ENCODE measurements at places on chromosomes 5 and 9.
A peak's percentile ranks its signal among the peaks of the same experiment; 100 is the strongest.

DNA sequence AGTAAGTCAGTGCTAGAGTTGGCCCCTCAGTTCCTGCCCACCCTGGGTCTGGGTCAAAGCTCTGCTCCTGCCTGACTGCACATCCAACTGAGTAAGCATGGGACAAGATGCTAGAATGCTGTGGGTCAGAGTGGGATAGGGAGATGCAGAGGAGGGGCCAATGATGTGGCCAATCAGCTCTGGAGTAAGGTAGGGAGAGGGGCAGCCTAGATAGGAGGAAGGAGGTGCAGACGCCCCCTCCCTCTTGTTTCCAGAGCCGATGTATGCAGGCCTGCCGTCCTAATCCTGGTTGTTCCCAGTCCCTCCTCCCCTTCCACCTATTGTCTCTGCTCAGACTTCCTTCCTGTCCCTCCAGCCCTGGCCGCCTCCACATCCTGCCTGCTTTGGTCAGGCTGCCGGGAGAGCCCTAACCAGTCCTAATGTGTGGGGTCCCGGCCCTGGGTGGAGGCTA, 1.3 kb downstream of the ARAP3 start:
- DNase-seq = no peak

DNA sequence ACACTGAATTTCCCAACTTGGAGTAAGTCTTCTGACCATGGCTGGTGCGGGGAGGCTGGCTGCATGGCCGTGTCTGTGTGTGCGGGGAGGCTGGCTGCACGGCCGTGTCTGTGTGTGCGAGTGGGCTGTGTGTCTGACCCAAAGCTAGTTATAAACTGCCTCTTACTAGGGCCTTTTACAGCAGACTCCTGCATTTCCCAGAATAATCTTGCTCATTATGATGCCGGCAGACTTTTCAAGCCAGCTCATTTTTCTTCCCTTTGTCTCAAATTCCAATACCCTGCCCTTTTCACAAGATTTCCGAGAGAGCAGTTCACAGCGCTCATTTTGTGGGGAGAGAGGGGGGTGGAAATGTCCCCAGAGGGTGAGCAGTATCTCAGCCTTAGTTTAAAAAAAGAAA, 470.7 kb upstream of the BRINP1 start:
- DNase-seq = no peak

- DNase-seq = no peak
Measured at GRCh38 chr9:81456431-81457006, 232.8 kb downstream of the TLE1 start.

DNA sequence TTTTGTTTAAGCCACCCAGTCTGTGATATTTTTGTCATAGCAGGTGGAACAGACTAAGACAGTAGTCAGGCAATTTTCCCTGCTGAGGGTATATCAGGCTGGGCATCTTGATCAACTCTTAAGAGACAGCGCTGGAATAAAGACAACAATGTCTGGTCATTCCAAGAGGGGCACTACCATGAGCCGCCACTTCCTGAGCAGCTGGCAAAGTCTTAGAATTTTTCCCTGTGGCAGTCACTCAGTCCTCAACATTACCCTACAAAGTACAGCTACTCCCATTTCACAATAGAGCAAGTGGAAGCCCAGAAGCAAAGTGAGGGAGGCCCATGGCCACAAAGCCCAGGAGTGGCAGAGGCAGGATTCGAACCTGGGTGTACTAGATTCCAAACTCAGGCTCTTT, 74.8 kb downstream of the SH3PXD2B start:
- DNase-seq = no peak

DNA sequence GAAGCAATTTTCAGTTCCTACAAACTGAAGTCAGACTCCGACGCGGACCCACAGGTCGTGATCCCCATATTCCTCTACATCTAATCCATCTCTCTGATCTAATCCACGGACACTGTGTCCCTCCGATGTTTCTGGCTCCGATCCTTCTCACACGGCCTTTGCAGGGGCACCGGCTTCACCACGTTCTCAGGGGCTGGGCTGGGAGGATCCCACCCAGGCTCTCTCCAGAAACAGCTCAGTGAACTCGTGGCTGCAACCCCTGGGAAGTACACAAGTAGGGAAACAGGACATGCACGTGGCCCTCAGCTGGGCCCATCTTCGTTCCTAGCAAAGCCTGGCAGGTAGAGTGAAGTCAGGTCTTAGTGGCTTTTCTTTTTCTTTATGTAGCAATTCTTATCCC, 49.1 kb upstream of the OLFM1 start:
- DNase-seq = no peak

GRCh38 chr9:122445155-122445749, 32.5 kb downstream of the OR1J1 start:
- no peak for DNase-seq

- no peak for DNase-seq
Measured at GRCh38 chr5:145855763-145856267, 17.0 kb downstream of the GRXCR2 start.

- DNase-seq = no peak
Measured at GRCh38 chr5:165928971-165929370, 2362.5 kb upstream of the WWC1 start.

GRCh38 chr5:175047048-175047447, 322.7 kb downstream of the MSX2 start:
- no peak for DNase-seq

- DNase-seq = no peak
Measured at GRCh38 chr9:97577051-97577450, 56.1 kb downstream of the TSTD2 start.

DNA sequence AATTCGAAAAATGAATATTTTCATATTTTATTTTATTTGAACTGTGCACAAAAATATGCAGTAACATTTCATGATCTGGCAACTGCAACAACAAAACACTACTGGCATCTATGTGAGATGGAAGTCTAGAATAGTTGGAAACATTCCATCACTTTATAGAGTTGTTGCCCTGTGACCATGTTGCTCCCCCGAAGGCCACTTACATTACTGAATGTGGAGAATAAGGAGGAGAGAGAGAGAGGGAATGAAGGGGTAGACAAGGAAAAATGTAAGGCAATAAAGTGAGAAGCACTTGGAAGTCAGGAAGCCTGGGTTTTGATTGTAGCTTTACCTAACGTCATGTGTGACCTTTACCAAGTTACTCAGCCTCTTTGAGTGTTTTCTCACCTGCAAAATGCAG, 437.2 kb upstream of the EDIL3 start:
- no peak for DNase-seq

DNA sequence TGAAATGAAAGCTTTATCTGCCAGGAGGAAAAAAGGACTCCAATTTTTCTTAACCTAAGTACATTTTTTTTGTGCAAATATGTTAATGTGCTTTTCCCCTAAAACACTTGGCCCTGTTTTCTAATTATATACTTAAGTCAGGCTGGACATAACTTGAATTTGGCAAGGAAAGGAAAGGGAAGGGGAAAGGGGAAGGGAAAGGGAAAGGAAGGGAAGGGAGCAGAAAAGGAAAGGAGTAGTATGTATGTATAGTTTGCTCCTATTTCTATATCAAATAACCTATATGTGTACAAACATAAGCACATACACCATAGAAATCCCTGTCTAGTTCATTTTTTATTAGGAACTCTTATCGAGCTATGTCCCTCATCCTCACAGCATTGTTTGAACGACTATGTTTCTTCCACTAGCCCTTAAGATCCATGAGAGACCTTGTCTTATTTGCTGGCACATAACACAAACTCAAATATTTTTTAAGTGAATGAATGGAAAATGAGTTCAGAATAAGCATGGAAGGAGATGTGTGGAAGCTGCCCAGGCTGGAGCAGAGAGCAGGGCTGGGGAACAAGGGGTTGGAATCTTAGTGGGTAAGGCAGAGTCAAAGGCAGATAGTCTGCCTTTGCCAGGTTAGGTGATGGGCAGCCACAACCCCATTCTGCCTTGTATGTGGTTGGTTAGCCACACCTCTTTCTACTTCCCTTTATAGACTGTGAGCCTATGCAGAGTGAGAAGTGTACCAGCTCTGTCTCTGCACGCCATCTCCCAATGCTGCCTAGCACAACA, 70.0 kb downstream of the KLHL3 start:
- peak; percentile 10 for DNase-seq

DNA sequence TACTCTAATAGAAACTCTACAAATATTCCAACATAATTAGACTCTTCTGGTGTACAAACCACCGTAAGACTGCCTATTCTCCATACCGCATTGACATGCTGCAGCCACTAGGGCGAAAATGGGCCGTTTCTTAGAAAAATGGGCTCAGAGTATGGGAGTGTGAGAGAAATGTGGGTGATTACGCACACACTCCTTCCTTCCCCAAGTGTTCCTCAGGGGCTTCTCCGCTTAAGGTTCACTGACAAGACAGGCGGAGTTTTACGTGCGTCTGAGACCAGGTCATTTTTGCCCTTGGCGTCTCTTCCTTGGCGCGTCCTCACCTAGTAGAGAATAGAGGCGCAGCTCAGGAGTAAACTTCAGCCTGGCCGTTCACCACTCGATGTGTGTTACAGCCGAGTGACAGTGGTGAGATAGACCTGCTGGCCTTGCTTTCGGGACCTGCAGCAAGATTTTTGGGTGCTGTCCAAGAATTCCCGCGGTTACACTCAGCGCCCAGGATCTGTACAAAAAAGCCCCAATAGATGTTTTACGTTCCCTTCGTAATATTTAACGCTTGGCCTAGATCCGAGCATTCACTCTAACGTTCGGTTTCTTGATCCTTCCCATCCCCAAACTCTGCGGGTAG, 1.8 kb upstream of the NTRK2 start:
- no peak for DNase-seq

- no peak for DNase-seq
Measured at GRCh38 chr5:168135897-168136296, 155.5 kb upstream of the WWC1 start.

DNA sequence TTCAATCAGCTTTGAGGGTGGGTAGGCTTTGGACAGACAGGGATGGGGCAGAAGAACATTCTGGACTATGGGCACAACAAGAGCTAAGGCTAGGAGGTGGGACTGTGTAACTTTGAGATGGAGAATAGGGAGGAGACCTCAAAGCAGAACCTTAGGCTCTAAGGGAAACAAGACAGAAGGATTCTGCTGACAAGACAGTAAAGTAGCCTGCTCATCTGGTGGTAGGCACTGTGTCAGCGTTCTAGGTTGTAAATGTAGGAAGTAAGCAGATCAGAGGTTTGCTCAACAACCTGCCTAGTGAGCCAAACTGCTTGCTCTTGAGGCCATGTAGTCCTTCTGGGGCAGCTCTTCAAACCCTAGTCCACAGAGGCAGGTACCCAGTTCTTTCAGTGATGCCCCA, 15.0 kb upstream of the IL12B start:
- DNase-seq = peak; percentile 25

- DNase-seq = no peak
Measured at GRCh38 chr9:105205787-105206495, 38.5 kb upstream of the SLC44A1 start.

- DNase-seq = no peak
Measured at GRCh38 chr5:175814691-175815090, 56.7 kb upstream of the CPLX2 start.

DNA sequence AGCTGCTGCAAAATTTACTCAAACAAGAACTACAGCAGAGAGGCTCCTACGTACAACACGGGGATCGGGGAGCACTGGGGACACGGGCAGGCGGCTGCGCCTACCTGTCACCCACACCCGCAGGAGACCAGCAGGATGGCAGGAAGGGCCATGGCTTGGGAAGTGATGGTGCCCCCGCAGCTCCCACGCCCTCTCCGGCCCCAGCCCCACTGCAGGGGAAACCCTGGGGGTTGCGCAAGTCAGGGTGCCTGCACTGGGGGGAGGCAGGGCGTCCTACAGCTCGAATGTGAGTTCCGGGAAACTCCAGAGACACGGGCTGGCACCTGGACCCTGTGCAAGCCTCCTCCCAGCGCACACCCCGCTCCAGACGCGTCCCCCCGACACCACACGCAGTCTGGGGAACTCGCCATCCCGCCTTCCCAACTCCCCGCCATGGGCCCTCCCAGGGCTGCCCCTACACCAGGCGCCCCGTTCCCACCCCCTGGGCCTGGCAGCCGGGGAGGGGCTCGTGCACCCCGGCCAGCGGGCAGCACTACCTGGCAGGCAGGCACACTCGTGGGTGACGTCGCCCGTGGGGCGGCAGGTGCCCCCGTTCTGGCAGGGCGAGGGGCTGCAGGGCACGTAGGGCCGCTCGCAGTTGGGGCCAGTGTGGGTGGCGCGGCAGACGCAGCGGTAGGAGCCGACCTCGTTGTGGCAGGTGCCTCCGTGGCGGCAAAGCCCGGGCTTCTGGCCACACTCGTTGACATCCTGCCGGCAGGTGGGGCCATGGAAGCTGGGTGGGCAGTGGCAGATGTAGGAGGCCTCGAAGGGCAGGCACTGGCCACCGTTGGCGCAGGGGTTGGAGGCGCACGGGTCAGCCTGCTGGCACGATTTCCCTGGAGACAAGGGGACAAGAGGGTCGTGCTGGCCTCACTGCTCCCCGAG, 23.3 kb downstream of the NOTCH1 start:
- DNase-seq = peak; percentile 66

GRCh38 chr5:142314606-142315005, 10.2 kb downstream of the SPRY4 start:
- DNase-seq = no peak

DNA sequence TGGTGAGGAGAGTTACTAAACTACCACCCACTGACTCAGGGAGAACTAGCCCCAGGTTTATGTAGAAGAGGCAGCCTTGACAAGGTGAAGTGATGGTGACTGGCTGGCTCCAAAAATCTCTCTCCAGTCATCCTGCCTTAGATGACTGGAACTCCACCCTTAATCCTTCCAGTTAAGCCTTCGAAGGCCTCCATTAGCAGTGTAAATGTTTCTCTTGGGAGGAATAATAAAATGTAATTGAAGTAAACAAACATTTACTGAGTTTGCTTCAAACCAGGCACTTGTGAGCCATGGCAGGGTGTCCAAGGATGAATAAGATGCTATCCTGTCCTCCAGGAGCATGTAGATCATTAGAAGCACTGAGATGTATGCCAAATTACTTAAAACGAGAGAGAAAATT, 35.5 kb downstream of the ASTN2 start:
- no peak for DNase-seq

GRCh38 chr5:148998174-148998797, 64.6 kb downstream of the SH3TC2 start:
- DNase-seq = no peak

- DNase-seq = no peak
Measured at GRCh38 chr5:4440536-4440935, 699.6 kb upstream of the ADAMTS16 start.

DNA sequence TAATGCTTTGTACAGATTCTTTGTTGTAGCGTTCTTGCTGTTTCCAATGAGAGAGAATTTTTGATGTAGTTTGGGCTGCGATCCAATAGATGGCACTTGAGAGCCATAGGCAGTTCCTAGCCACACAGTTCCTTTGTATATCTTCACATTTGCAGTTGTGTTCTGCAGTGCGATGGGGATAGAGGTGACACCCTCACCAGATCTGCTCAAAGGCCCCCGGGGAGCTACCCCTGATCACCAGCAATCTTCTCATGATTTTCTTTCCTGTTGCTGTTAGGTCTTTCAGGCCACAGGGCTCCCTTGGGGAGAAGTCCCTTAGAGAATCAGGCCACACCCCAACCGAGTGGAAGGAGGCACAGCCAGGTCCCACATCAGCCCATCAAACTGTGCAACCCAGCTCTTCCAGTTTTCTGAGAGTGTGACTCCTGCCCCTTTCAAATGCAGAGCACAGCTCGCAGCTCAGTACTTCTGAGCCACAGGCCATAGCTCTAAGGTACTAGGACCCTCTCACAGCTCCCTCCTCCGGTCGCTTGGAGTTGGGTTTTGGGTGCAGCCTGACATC, 353.7 kb downstream of the SLCO4C1 start:
- DNase-seq = no peak

Data from CD4-positive, alpha-beta T cell treated with Interferon gamma for 1 hour (primary cell).